ENCODE measurements at places on chromosomes 1 and 21.

- no peak for DNase-seq
Observed at GRCh38 chr21:42975886-42976608, 1.7 kb downstream of the PKNOX1 start.

- no peak for DNase-seq
Observed at GRCh38 chr1:221494670-221495069, 247.2 kb downstream of the DUSP10 start.

- DNase-seq: no peak
Observed at GRCh38 chr1:153544453-153545066, 1.0 kb downstream of the S100A4 start.

DNA sequence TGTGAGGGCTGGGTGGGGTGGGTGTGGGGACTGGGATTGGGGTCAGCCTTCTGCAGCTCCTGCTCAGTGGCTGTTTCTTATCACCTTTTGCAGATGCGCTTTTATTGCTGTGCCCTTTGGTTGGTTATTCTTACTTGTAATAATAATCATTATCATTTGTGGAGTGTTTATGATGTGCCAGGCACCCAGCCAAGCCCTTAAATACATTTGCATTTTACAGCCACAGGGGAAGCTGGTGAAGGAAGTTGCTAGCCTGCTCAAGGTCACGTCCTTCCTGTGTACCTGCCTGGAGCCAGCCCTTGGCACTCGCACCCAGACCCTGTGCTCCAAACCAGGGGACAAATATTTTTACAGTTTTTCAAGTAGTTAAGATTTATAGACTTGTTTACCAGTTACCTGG is 144.0 kb downstream of the PGBD5 start:
- DNase-seq: no peak

DNA sequence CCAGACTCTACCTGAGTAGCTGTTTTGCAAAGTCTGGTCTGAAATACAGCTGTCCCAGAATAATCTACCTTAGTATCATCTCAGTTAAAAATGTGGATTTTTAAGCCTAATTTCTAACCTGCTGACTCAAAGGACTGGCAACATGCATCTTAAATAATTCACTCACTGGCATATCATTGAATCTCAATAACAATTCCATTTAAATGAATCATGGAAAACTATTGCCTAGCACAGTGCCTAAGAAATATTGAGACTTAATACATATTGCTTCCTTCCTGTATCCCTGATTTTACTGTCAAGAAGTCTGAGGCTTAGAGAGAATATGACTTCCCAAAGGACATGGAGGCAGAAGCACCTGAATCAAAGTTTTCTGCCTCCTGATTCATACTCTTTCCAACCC is 3.1 kb downstream of the CCDC190 start:
- DNase-seq: no peak

DNA sequence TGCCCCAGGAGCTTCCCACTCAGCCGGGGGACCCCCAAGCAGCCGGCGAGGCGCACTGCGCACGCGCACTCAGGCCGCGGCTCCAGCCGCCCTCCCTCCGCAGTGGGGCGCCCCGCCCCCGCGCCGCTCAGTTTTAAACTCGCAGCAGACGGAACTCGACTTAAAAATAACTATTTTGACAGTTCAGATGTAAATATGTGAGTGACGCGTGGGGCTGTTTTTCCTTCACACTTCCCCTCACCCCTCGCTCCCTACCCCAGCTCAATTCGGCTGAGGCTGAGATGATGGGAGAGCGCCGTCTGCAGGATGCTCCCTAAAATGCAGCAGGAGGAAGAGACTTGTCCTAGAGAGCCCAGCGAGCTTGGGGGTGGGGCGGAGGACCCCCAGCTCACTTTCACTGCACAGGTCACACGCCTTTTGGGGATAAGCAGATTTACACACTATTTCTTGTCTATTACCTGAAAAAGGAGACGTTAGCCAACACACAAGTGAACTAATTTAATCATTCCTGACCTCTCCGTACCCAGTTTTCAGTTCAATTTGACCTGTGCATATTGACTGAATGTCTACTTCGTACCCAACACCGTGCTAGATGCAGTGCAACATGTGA is 8.9 kb upstream of the LEMD1 start:
- peak; percentile 8 for DNase-seq

DNA sequence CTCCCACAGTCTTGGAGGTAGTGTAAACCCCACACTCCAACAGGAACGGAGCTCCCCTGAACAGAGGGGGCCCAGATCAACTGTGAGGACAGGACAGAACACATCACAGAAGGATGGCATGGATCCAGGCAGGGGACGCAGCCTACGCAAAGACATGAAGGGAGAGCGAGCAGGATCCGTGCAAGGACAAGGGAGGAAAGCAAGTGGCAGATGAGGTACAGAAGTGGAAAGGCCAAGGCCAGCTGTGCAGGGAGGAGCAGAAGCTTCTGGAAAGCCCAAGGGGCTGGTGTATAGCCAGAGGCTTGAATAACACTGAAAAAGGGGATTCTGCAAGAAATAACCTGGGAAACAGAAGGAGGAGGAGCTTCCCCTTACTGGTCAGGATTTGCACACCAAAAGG is 81.2 kb downstream of the SIPA1L2 start:
- DNase-seq: no peak

GRCh38 chr1:15974855-15975254 is 1.0 kb downstream of the ZBTB17 start:
- no peak for DNase-seq

DNA sequence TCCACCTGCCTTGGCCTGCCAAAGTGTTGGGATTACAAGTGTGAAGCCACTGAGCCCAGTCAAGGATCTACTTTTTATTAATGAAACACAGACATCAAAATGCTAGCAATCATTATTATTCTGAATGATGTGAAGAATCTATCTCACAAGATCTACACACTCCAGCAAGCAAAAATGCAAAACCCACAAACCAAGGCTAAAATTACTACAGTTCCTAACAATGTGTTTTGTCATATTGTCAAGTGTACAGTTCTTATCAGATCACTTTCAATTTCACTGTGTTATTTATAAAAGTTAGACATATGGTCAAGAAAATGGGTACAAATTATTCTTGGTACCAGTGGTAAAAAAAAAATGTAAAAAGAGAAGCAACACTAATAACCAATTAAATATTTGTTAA is 61.3 kb upstream of the SDC3 start:
- DNase-seq: no peak

GRCh38 chr1:218436997-218437396 is 91.9 kb downstream of the TGFB2 start:
- DNase-seq: no peak

GRCh38 chr21:15390049-15390448 is 325.2 kb upstream of the NRIP1 start:
- DNase-seq: no peak

DNA sequence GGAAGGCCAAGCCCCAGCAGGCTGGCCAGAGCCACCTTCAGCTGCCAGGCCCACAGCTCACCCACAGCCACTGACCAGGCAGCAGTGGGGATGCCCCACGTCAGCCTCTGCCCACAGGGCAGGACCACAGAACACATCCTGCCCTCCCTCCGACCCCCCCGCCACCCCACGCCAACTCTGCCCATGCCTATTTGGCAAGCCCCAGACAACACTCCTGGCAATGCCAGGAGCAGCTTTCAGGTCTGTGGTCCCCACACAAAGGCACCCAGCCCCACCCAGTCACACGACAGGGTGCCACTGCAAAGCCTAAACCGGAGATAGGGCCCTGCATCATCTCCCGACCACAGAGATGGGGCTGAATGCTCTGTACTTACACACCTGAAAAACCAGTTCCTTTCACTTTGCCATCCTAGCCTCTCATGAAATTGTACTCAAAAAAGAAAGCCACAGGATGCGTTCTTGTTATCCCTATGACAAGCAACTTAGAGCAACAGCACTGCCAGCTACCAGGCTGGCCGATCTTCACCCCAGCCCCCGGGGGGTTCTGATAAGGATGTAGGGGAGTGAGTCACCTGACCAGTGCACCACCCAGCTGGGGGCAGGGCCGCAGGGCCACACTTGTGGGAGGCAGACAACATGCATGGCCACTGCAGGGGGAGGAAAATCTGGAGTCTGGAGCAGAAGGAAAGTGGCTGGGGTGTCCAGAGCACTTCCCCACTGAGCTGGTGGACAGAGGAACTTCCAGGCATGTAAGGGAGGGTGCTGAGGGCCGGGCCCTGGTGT is 36.2 kb downstream of the UBE2G2 start:
- DNase-seq: no peak

GRCh38 chr1:7192453-7192852 is 407.2 kb downstream of the CAMTA1 start:
- DNase-seq: no peak

DNA sequence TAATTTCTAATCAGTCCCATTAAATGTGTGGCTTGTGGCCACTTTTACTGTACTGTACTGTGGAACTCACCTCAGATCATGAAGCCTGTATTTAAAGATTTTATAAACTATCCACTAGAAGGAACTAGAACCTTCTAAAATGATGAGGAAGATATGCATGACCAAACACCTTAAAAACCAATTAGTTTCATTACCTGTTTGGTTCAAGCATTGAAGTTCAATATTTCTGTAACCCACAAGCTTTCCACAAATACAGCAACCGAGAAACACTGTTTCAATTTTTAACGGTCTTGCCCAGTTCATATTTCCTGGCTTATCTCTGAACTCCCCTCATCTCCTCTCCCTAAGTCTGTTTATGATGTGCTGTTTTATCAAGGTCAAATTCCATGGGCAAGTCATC is 264.3 kb upstream of the PLD5 start:
- DNase-seq: no peak

DNA sequence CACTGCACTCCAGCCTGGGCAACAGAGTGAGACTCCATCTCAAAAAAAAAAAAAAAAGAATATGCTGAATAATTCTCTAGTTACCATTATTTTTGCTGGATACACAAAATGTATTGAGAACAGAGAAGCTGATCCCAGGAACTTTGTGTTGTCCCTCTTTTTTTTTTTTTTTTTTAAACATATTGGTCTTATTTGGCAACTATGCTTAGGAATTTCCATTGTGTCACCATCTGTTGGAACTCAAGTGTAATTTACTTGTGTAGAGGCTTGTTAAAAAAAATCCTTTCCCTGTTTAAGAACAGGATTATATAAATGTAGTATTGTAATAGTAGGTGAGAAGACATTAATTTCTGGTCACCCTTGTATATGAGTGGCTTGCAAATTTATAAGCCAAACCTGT is 28.6 kb downstream of the CAMSAP2 start:
- no peak for DNase-seq

GRCh38 chr1:224852901-224853568 is 76.4 kb upstream of the DNAH14 start:
- DNase-seq: no peak

- no peak for DNase-seq
Observed at GRCh38 chr1:183432548-183432875, 14.3 kb upstream of the NMNAT2 start.

DNA sequence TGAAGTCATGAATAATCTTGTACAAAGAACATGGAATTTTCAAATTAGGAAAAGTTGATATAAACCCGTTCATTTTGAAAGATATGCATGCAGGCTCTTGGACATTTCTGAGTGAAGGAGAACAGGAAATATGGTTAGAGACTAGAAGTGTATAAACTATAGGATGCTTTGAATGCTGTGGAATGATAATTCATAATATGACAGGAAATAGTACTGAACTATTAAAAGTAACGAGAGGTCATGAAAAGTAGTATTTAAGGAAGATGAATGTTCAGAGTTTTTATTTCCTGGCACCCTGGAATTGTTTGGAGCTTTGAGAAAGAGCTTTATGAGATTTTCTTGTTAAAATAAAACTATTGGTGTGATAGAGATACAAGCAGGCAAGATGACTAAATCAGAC is 18.7 kb upstream of the CRB1 start:
- no peak for DNase-seq

DNA sequence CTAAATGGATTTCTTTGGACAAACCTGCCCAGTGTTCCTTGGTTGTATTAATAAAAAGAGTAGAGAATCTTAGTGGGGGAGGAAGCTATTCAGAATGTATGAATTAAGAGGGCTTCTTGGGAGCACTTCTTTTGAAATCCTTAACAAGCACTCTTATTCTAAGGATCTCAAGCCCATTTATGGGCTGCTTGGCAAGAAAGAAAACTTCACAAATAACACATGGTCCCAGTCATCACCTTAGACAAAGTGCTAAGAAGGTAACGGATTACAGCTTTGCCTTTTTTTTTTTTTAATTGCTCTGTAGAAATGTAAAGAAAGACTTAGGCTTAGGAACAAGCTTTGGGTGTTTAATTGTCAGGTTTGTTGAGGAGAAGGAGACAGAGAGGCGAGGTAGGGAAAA is 76.6 kb upstream of the IPO9 start:
- DNase-seq: no peak

DNA sequence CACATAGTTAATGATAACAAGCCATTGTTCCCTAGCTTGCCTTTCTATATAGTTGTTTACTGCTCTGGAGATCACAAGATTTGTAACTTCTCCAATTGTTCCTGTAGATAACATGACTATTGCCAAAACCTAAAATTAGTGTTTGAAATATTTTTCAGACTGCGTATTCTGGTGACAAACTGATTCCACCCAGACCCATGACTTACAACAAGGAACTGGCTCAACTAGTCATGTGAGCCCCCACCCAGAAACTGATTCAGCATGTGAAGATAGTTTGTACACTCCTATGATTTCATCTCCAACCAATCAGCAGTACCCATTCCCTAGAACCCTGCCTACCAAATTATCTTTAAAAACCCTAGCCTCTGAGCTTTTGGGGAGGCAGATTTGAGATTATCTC is 131.4 kb upstream of the BCL9 start:
- DNase-seq: no peak

- no peak for DNase-seq
Observed at GRCh38 chr1:217088521-217089284, 365.5 kb upstream of the ESRRG start.

DNA sequence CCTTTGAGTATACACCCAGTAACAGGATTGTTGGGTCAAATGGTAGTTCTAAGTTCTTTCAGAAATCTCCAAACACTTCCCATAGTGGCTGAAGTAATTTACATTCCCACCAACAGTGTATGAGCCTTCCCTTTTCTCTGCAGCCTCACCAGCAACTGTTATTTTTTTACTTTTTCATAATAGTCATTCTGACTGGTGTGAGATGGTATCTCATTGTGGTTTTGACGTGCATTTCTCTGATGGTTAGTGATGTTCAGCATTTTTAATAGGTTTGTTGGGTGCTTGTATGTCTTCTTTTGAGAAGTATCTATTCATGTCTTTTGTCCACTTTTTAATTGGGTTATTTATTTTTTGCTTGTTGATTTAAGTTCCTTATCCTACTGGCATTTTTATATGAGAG is 26.4 kb upstream of the LAMC1 start:
- DNase-seq: no peak

DNA sequence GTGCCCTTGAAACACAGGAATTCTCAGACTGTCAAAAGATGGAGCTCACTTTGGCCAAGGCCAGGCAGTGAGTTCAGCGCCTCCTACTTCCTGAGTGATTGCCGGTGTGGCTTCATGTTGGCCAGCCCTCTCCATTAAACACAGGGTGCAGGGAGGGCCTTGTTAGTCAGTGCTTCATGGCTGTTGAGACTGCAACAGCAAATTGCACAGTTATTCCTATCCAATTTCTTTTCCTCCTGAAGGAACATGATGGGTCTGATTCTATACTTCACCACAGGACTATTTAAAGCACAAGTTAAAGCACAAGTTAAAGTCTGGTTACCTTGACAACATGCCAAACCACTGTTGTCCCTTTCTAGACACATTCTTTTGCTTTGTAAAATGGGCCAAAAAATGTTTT is 156.6 kb downstream of the SIPA1L2 start:
- DNase-seq: no peak
